ENCODE measurements at places on chromosomes 3 and 15.

GRCh38 chr15:26690778-26691177 is 82.1 kb downstream of the GABRB3 start:
- DNase-seq: no peak

- DNase-seq: no peak
These were observed 50.3 kb upstream of the DPPA4 start for GRCh38 chr3:109387621-109388020.

DNA sequence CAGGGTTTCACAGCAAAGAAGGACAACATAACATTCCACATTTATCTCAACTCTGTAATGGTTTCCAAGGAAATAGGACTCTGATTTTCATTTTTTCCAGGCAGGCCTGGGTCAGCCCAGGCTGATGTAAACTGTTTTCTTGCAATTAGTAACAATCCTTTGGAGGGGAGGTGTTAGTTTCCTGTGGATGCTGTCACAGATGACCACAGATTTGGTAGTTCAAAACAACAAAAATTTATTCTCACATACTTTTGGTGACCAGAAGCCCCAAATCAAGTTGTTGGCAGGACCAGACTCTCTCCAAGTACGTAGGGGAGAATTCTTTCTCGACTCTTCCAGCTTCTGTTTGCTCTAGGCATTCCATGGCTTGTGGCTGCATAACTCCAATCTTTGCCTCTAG is 88.0 kb downstream of the EDEM1 start:
- no peak for DNase-seq

GRCh38 chr3:16337856-16338540 is 73.0 kb downstream of the OXNAD1 start:
- peak; percentile 41 for DNase-seq

DNA sequence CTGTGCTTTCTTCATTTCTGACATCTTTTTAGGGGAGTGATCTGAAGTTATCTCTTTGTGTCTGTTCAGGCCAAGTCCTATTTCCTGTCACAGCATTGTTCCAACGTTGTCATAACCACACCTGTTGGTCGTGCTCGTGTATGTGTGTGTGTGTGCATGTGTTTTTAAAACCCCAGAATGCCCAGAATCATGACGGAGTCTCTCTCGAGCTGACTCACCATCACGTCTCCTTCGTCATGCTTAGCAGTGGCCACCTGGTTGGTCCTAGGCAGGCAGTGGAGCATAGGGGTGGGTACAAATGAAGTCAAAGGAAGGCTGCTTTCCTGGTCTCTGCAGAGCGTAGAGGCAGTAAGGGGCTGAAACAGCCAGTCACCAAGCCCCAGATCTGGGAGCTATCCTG is 126.8 kb upstream of the ABHD17C start:
- no peak for DNase-seq

GRCh38 chr3:161414907-161415306 is 43.6 kb upstream of the SPTSSB start:
- DNase-seq: no peak

DNA sequence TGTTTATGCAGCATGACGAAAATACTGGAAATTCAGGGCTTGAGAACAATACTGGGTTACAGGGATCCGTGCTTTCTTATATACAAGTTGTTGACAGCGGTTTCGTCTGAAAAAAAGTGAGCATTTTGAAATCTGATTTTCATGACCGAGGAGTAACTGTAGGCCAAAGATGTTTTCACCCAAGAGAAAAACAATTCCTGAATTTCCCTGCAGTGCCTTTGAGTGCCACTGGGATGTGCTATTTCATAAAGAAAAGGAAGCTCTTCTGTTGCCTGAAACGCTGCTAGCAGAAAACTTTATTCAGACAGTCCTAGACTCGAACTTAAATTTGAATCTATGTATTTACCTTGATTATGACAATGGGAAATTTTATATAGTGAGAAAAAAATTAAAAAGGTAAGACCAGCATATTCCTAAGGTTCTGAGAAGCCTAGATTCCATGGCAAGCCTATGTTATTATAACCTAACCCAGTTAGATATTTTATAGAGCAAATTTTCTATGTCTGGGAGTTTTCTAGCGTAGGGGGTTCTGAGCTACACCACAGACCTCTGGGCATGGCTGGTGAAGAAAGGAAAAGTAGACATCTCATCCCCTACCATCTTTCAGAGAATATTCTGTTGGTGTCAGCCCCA is 30.2 kb downstream of the KCNAB1 start:
- DNase-seq: peak; percentile 58

GRCh38 chr3:133375403-133375745 is 24.5 kb upstream of the BFSP2 start:
- DNase-seq: no peak

Data from B cell (primary cell).